ENCODE measurements at places on chromosomes 12 and 14. TPM values are rescaled to one million over a fixed set of nuclear protein-coding genes. Genes with fewer than 3 reads are reported as not detected.

GRCh38 chr12:115313929-115314328, 630.0 kb upstream of the TBX3 start:
- no peak for DNase-seq

- DNase-seq: no peak
Measured at GRCh38 chr12:130838284-130838950, 633 bp downstream of the STX2 start.

DNA sequence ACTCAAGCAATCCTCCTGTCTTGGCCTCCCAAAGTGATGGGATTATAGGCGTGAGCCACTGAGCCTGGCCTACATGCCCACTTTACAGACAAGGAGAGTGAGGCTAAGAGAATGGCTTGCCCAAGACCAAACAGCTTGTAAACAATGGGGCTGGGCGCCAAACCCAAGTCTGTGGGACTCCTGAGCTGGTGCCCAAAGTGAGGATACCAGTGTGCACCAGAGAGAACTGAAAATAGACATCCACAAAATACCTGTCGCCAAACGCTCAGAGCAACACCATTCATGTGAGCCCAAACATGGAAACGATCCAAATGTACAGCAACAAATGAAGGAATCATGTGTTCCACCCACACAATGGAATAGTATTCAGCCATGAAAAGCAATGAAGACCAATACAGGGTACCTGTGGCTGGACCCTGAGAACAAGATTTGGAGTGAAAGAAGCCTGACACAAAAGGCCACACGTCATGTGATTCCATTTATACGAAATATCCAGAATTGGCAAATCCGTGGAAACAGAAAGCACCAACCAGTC, 38.2 kb downstream of the CCNK start:
- DNase-seq: no peak

IL25 gene
- not detected for total RNA-seq

GPRC5D gene
- total RNA-seq: not detected

- no peak for DNase-seq
Measured at GRCh38 chr12:68745376-68745903, 536 bp upstream of the SLC35E3 start.

GRCh38 chr12:42483521-42483790, 106.1 kb downstream of the PRICKLE1 start:
- no peak for DNase-seq

DNA sequence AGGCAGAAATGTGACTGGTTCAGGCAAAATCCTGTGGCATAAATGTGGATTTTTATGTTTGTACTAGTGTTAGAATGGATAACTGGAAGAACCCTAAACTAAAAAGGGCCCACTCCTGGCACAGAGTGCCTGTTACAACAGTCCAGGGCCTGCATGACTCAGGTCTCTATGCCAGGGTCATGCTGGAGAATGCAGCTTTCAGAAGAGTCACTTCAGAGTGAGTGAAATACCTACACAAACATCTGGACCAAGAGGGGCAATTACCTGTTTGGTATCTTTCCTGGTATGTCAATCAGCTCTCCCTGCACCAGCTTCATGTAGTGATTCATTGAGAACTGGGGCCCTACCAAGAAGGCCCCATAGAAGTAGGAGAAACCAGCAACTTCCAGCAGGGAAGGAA, 10.0 kb downstream of the EMG1 start:
- DNase-seq: no peak

KRT78 gene
- total RNA-seq: not detected

DNA sequence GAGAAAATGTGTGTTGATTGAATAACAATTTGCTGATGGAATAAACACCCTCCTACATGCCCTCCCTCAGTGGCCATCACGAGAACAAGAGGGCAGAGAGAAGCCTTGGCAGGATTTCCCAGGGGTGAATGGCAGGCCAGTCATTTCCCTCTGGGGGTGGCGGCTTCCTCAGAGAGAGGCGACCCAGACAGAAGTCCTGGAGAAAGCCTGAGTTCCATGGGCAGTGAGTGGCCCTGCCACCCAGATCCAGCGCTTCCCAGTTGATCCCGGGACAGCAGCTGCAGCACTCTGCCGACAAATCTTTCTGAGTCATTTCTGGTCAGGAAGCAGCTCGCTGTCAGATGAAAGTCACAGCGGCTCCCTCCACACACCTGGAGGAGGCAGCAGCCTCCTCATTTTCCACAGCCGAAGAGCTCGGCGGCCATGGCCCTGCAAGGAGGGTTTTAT, 123.0 kb downstream of the SCARB1 start:
- DNase-seq: no peak

REP15 gene
- total RNA-seq: 3.1 TPM

DNA sequence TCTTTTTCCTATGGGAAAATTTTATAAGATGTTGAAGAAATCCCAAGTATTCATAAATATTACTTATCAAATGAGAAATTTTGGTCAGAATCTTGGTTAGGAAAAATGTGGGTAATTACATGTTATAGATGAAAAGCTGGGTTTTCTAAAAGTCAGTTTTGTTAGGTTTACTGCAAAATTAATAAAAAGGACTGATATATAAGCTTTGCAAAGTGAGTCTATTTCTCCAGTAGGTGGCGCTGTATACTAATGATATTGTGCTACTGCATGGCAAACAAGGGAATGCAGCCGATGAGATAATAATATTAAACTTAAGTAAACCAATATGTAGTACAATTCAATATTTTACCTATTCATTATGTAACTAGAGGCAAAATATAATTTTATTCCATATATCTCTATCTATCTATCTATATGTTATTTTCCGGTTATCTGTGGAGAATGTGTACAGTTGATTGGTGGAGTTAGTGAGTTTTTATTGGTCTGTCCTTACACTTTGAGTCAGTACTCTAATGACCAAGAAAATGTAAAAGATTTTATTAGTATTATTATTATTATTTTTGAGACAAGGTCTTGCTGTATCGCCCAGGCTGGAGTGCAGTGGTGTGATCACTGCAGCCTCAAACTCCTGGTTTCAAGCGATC, 32.9 kb downstream of the MIPOL1 start:
- no peak for DNase-seq

DNA sequence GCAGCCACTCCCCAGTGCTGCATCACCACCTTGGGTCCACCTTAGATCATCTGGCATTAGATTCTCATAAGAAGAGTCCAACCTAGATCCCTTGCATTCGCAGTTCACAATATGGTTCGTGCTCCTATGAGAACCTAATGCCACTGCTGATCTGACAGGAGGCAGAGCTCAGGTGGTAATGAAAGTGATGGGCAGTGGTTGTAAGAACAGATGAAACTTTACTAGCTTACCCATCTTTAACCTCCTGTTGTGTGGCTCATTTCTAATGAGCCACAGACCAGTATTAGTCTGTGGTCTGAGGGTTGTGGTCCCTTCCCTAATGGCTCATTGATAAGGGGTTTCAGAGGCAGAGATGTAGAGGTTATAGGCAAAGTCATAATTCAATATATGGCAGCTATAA, 615.9 kb upstream of the MIS18BP1 start:
- no peak for DNase-seq

AMHR2 gene
- total RNA-seq: 0.47 TPM

TSPAN19 gene
- total RNA-seq: not detected

SSPN gene
- 52.4 TPM for total RNA-seq

SLC25A21 gene
- total RNA-seq: 0.93 TPM
